NCI-H187 treated with DMSO at 0.1 percent for 48 hours (cell line): ENCODE measurements at places on chromosomes 11 and 22.

DNA sequence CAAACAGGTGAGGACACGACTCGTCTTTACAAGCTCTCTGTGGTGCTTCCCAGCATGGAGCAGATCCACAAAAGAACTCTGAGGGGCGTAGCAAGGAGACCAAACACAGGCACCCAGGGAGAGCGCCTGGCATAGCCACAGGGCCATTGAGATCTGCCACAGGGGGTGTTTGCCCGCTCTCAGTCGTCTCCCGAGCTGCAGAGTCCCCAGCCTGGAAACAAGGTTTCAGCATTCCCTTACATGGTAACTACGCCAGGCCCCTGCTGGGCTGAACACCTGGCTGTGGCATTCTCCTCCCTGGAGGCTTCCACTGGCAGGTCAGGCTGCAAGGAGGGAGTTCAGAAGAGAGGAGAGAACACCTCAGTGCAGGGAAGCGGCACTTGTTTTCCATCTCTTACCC is 962.1 kb downstream of the NTM start:
- no peak for DNase-seq

GRCh38 chr22:38049812-38050619 is 7.2 kb upstream of the PICK1 start:
- no peak for DNase-seq

DNA sequence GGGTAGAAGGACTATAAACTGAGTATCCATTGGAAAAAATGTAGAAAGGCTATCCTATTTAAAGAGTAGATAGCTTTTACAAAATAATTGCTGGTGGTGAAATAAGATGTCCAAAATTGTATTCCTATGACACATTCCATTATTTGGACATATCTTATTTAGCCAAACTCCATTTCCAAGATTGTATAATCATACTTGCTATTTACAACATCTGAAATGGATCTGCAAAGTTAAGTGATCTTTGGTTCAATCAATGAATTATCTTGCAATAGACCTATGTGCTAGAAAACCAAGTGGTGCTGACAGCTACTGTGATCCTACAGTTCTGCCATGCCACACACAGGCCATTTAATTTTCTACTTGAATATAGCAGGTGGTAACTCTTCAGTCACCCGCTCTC is 11.0 kb upstream of the BLID start:
- DNase-seq, result no peak

GRCh38 chr11:40513281-40513680 is 946.2 kb downstream of the LRRC4C start:
- DNase-seq, result no peak

GRCh38 chr11:94857337-94857736 is 89.2 kb downstream of the AMOTL1 start:
- no peak for DNase-seq

DNA sequence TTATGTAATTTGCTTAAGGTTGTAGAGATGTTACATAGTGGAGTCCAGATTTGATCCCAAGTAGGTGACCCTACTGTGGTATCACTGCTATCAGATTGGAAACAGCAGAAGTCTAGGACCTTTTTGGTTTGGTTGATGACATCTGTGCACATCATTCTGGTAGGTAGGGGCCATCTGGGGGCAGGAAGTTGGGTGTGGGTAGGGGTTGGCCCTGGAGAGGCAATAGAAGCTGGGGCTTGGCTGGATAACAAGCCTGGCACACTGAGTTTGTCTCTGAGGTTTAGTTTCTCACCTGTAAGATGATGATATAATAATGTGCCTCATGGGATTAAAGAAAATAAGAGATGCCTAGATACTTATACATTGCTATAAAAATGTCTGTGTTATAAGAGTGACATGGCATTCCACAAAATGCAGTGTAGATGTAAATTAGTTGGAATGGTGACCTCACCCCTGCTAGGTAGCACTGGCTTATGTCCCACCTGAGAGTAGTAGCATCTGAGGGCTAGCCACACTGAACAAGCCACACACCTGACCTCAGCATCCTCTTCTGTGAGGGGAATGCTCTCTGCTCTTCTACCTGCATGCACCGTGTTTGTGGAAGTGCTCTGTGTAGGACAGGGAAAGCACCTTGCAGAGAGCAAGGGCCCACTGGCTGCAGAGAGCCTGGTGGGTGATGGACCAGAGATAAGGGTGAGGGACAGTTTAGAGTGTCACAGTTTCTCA is 36.9 kb downstream of the PTPRJ start:
- no peak for DNase-seq

DNA sequence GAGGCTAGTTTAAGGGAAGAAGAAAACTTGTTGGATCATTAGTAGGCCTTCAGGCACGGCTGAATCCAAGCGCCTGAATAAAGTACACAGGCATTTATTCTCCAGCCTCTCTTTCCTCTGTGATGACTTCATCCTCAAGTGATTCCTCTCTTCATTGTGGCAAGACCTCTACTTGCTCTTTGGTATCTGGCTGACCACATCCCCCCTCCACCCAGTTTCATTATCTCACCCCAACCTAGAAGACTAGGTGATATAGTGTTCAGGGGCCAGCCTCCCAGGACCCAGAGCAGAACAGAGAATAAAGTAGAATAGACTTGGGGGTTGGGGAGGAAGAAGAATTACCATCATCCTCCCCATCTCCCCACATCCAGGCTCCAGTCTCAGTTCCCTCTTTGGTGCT is 189.3 kb downstream of the MIAT start:
- DNase-seq, result no peak

DNA sequence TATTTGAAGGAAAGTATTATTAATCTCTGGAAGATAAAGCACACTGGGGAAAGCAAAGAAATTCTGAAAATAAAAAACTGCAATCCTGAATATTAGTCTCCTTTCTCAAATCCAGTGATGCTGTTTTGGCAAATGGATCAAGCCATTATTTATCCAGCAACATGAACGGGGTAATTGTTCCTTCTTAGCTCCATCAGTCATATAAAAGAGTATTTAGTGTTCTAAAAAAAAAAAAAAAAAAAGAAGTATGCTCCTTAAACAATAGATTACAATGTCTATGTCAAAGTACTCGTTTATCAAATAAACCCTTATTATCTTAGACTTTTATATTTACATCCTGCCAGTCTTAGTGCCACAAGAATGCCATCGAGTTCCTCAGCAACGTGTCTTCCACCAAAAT is 1.3 kb downstream of the RDX start:
- no peak for DNase-seq

- DNase-seq, result no peak
Measured at GRCh38 chr11:134951305-134951700, 539.3 kb upstream of the B3GAT1 start.

DNA sequence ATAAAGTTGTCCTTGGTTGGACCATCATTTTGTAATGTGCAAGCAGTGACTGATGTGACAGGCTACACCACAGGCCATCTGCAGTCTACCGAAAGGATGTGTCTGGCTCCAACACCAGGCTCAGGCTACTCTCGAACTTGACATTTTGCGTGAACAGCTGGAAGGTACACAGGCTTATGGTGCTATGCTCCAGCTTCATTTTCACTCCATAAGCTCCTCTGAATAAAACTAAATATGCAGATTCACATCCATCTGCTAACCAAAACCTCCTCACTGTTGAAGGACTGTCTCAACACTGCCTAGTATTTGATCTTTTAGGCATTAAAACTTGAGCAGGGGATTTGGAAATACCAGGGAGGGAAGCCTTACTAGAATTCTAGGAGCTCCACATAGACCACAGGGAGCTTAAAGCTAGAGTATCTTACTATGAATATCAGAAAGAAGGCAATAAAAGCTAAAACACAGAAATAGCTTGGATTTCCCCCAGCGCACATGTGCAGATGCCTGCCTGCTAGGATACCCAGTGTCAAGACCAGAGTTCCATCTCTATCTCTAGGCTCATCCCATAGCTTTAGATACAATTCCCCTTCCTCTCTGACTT is 383.9 kb upstream of the FAT3 start:
- no peak for DNase-seq

GRCh38 chr22:24325105-24325757 is 54.6 kb downstream of the SPECC1L start:
- DNase-seq, result no peak

- no peak for DNase-seq
Measured at GRCh38 chr11:70505761-70506657, 107.7 kb downstream of the CTTN start.

- DNase-seq, result no peak
Measured at GRCh38 chr11:132064987-132065620, 694.7 kb downstream of the NTM start.

- DNase-seq, result no peak
Measured at GRCh38 chr22:49632199-49633009, 195.3 kb downstream of the BRD1 start.

DNA sequence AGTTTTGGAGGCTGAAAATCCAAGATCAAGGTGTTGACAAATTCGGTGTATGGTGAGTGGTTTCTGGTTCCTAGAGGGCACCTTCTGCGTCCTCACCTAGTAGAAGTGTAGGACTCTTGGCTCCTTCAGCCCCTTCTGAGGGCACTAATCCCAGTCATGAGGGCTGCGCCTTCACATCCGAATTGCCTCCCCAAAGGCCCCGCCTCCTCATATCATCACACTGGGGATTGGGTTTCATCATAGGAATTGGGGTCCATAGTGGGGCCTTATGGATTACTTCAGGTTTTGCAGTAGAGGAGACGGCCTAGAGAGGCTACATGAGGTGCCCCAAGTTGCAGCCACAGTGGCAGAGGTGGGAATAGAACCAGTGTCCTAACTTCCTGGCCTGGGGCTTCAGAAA is 87.1 kb downstream of the CEP164 start:
- DNase-seq, result no peak

DNA sequence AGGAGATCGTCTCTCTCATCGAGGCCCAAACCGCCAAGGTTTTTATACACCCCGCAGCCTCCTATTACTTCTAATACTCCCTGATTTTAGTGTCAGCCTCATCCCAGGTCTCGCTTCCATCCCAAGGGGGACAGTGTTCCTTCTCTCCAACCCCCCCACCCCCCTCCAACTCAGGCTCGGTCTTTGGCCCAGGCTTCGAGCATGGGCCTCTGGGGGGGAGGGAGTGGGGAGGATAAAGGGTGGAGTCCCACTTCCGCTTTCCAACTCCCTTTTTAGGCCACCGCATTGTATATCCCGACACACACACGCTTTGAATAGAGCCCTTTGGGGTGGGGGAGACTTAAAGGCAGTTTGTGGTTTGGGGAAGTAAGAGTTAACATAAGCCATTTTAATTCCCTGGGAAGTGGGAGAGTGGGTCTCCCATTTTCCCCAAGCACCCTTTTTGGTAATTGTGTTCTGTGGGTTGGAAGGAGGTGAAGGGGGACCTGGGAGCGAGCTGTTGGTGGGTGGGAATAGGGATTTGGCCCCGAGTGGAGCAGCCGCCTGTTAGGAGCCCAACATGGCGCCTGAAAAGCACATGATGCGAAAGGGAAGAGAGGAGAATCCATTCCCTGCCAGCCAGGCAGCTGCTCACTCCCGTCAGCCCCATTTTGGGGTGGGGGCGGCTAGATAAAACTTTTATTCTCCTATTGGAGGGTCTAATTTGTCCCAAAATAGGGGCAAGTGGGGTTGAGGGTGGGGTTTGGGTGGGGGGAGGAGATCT is 844 bp downstream of the PCF11 start:
- DNase-seq, result no peak

DNA sequence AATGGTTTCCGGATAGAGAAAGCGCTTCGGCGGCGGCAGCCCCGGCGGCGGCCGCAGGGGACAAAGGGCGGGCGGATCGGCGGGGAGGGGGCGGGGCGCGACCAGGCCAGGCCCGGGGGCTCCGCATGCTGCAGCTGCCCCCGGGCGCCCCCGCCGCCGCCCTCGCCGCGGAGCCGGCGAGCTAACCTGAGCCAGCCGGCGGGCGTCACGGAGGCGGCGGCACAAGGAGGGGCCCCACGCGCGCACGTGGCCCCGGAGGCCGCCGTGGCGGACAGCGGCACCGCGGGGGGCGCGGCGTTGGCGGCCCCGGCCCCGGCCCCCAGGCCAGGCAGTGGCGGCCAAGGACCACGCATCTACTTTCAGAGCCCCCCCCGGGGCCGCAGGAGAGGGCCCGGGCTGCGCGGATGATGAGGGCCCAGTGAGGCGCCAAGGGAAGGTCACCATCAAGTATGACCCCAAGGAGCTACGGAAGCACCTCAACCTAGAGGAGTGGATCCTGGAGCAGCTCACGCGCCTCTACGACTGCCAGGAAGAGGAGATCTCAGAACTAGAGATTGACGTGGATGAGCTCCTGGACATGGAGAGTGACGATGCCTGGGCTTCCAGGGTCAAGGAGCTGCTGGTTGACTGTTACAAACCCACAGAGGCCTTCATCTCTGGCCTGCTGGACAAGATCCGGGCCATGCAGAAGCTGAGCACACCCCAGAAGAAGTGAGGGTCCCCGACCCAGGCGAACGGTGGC is 15.7 kb downstream of the PIK3IP1 start:
- DNase-seq, result no peak

DNA sequence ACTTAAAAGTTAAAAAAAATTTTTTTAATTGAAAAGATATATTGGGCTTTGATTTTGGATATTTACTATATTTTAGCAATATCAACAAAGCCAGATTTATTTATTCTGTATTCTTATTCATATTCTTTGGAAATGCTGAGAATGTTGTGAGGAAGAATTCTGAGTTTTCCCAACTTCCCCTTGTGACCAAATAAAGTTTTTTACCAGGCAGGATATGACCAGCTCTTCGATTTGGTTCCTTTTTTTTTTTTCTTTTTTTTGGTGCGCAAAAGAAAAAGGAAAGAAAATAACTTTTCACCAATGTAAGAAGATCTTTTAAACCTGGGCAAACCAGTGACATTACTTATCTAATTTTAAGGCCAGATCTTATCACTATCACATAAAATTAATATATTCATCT is 12.9 kb downstream of the TCP11L1 start:
- no peak for DNase-seq

- DNase-seq, result no peak
Measured at GRCh38 chr11:119316729-119317591, at the start of gene MCAM. MCAM (minus strand) TSS chr11:119317130; CDS start chr11:119317101, 29 bp downstream.

- no peak for DNase-seq
Measured at GRCh38 chr11:111843661-111844060, 27.7 kb downstream of the ALG9 start.

DNA sequence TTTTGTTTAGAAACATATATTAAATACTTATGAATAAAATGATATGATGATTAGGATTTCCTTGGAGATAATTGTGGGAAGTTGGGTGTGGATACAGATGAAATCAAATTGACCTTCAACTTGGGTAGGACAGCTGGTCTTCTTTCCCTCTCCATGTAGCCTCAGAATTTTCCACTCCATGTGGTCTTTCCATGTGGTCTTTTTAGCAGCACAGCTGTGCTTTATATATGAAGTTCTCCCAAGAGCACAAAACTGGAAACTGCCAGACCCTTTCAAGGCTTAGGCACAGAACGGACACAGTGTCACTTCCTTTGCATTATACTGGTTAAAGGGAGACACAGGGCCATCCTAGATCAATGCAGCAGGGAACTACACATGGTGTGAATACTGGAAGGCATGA is 28.6 kb downstream of the FAM76B start:
- DNase-seq, result no peak

DNA sequence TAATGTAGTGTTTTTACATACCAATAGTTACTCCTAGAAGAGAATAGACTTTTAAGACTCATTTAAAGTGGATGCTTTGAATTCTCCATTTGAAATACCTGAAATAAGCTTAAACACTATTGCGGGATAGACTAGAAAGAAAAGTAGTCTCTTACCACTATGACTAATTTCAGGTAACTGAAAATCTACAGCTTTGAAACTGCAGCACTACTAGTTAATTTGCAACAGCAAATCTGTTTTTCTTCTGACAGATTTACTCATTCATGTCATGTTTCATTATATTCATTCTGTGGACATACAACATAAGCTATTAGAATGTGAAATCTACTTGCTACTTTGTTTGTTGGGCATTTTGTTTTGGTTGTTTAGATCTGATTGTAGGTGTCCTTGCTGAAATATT is 153.6 kb downstream of the MAML2 start:
- DNase-seq, result no peak
